Lung (tissue), 17 donors: ENCODE measurements at places on chromosomes 4 and X. TPM values are rescaled to one million over a fixed set of nuclear protein-coding genes. Genes with fewer than 3 reads are reported as not detected.

DNA sequence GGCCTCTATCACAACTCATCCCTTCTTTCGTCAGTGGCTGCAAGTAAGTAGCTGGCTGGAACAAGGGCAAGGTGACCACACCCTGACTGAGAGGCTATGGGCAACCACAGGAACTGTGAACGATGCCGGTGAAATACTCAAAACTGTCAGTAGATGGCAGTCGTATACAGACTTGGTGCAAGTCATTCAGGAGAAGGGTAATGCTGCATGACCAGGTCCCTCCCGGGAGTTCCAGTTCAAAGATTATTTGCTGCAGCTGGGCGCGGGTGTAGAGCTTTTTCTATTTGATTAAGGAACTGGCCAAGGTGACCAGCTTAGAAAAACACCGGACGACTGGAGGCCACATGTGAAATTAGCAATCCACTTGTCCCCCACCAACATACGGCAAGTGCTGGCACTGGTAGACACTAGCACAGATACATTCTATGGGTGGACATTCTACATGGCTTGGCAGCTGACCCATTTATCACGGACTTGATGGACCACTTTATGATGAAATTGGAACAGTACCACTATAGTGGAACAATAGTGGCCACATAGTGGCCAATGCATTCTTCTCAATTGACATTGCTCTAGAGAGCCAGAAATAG lies 726.6 kb downstream of the TRAM1L1 start:
- no peak overlapping the region for H3K27ac ChIP-seq
- no peaks in the 10 kb centered on the region for H3K27me3 ChIP-seq
- H3K4me1 ChIP-seq: no peaks in the 10 kb centered on the region
- no peaks in the 10 kb centered on the region for H3K36me3 ChIP-seq
- H3K4me3 ChIP-seq: no peak overlapping the region

- H3K4me3 ChIP-seq: no peak overlapping the region
- H3K36me3 ChIP-seq: no peaks in the 10 kb centered on the region
- H3K27me3 ChIP-seq: no peaks in the 10 kb centered on the region
- H3K27ac ChIP-seq: no peak overlapping the region
- no peak for DNase-seq
- H3K4me1 ChIP-seq: no peaks in the 10 kb centered on the region
Measured at GRCh38 chrX:32687379-32687778, 524.0 kb downstream of the DMD start.

The CFAP299 gene
- 7.9 TPM for total RNA-seq

DNA sequence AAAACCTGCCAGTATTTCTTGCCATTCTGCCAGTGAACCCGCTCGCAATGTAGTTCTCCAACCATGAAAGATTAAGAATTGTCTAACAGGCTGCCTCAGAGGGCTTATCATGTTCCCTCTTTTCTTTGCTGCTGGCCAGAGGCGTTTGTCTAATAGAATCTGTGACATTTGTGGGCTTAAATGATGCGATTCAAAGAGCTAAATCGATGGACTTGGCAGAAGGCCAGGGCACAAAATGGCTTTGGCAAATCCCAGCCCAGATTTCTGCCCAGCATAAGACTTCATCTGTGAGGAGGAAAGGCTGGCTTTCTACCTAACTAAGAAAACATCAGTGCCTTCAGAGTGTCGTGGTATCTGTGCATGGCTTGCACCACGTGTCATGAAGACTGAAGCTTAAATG lies 79.9 kb downstream of the TRPC5OS start:
- no peak overlapping the region for H3K4me3 ChIP-seq
- no peaks in the 10 kb centered on the region for H3K4me1 ChIP-seq
- no peaks in the 10 kb centered on the region for H3K36me3 ChIP-seq
- DNase-seq: no peak
- peaks cover 15% of the 10 kb centered on the region for H3K27me3 ChIP-seq

GRCh38 chr4:86848136-86848535 lies 1.0 kb downstream of the SLC10A6 start:
- no peaks in the 10 kb centered on the region for H3K36me3 ChIP-seq
- no peak overlapping the region for H3K4me3 ChIP-seq
- no peaks in the 10 kb centered on the region for H3K27me3 ChIP-seq
- DNase-seq: no peak
- no peaks in the 10 kb centered on the region for H3K4me1 ChIP-seq

The UGT2B17 gene
- total RNA-seq: 0.46 TPM

- peak overlapping the region; percentile 38 for H3K27ac ChIP-seq
- H3K27me3 ChIP-seq: no peaks in the 10 kb centered on the region
- no peaks in the 10 kb centered on the region for H3K36me3 ChIP-seq
- no peaks in the 10 kb centered on the region for H3K4me1 ChIP-seq
- peak; percentile 17 for DNase-seq
Measured at GRCh38 chrX:45851434-45851991, 650.8 kb upstream of the DIPK2B start.

GRCh38 chr4:77153006-77153405 lies 4.0 kb upstream of the CCNG2 start:
- H3K27me3 ChIP-seq: no peaks in the 10 kb centered on the region
- no peak for DNase-seq
- H3K4me1 ChIP-seq: no peaks in the 10 kb centered on the region
- H3K27ac ChIP-seq: no peak overlapping the region
- no peaks in the 10 kb centered on the region for H3K36me3 ChIP-seq
- no peak overlapping the region for H3K4me3 ChIP-seq

The TMEM35A gene
- total RNA-seq: 1.0 TPM
